NCI-H69 (cell line): ENCODE measurements at places on chromosomes 4 and X.

DNA sequence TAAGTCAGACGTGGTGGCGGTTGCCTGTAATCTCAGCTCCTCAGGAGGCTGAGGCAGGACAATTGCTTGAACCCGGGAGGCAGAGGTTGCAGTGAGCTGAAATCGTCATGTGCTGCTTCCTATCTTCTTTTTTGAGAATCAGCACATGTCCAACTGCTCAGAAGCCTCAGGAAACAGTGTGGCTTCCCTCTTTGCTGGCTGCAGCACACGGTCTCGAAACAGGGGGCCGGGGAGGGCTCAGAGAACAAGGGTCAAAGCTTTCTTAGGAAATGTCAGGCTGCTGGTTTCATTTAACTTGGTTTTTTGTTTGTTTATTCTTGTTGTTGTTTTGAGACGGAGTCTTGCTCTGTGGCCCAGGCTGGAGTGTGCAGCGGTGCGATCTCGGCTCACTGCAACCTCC is 31.3 kb downstream of the CRLF2 start:
- no peak for DNase-seq

- DNase-seq: no peak
Measured at GRCh38 chrX:45138525-45138924, 62.2 kb downstream of the DIPK2B start.

DNA sequence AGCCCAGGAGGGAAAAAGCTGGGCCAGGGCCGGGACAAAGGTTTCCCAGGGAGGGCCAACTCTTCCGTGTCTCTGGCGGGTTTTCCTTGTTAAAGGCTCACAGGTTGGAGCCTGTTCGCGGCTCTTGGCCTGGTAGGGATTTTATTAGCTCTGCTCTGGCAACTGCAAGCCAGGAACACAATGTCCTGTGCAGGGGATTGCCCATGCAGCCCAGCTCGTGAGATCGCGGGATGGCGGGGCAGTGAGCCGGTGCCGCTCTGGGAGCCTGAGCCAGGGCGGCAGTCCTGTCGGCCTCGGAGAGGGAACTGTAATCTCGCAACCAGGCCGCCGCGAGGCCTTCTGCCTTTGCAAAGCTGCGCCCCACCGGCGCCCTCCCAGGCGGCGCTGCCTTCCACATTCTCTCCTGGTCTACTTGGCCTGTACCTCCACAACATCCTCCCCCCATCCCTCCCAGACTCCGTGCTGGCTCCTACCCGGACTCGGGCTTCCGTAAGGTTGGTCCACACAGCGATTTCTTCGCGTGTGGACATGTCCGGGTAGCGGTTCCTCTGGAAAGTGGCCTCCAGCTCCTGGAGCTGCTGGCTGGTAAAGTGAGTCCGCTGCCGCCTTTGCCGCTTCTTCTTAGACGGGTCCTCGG is 2.1 kb downstream of the PITX2 start:
- peak; percentile 74 for DNase-seq

DNA sequence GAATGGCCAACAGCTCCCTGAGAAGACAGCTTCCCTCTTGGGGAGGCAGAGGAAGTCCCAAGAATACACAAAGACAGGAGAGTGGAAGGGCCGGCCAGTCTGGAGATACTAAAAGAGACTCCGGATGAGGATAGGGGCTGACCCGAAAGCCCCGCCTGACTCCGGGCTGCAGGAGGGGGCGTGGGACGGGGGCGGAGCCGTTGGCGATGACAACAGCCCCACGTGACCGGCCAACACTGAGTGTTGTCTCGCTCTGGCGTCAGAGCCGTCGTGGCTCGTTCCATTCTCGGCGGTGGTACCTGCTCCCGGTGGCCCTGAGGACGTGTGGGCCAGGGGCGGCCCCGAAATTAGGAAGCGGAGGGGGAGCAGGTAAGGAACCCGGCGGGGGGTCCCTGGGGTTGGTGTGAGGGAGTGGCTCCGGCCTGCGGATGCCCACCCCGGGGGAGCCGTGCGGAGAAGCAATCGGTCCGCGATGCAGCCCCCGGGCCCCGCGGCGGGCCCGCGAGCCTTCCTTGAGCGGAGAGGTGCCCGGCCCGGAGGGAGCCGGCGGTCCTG is at the start of gene BEX4:
TSS of gene BEX4 (plus strand) at position 239 of the 555 bp plus-strand sequence. CDS start 1,046 bp downstream, outside the sequence.
- peak; percentile 55 for DNase-seq

GRCh38 chrX:144732588-144732987 is 514.7 kb upstream of the SPANXN1 start:
- DNase-seq: no peak

GRCh38 chrX:18895189-18895951 is 88.5 kb downstream of the PHKA2 start:
- no peak for DNase-seq

GRCh38 chr4:83240379-83240875 is 44.2 kb downstream of the COQ2 start:
- no peak for DNase-seq

GRCh38 chr4:90078440-90078839 is 48.8 kb upstream of the CCSER1 start:
- no peak for DNase-seq

DNA sequence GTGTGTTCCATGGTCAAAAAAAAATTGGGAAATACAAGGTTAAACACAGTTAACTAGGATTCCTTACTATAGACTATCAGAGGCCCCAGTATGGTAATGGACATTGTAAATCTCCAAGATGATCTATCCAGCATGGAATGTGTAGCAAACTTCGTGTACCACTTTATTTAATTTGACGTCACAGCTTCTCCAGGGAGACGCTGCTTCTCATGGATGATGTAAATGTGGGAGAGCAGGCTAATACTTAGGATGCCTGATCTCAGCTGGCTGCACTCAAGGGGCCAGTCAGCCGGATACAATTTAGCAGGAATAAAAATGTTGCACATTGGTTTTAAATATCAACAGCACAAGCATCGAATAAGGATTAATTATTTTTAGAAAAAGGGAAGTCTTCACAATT is 111.7 kb upstream of the HPF1 start:
- DNase-seq: no peak

GRCh38 chr4:110418641-110419040 is 57.3 kb upstream of the ENPEP start:
- no peak for DNase-seq

- DNase-seq: no peak
Measured at GRCh38 chrX:137342969-137343368, 223.0 kb upstream of the ZIC3 start.

GRCh38 chrX:39140581-39140980 is 339.3 kb downstream of the MID1IP1 start:
- DNase-seq: no peak

DNA sequence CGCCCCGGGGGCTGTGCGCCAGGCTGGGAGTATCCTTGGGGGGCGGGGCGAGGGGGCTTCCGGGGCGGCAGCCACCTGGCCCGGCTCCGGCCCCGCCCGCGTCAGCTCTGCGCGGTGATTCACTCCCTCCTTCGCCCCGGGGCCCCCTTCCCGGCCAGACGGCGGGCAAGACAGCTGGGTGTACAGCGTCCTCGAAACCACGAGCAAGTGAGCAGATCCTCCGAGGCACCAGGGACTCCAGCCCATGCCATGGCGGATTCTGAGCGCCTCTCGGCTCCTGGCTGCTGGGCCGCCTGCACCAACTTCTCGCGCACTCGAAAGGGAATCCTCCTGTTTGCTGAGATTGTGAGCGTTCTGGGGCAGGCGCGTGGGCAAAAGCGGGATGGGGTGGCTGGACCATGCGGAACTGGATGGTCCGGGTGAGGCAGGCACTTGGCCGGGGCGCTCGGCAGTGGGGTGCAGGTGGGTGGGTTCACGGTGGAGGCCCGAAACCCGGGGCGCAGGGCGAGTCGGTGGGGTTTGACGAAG is at the start of gene PLP2:
TSS of gene PLP2 (plus strand) at position 147 of the 528 bp plus-strand sequence. CDS start at position 250, 103 bp downstream.
- peak; percentile 79 for DNase-seq

- no peak for DNase-seq
Measured at GRCh38 chr4:2356123-2357069, 62.0 kb downstream of the ZFYVE28 start.
